RWPE1 (cell line): ENCODE measurements at places on chromosomes 16 and 17.

GRCh38 chr17:1232786-1233185 is 37.5 kb upstream of the BHLHA9 start:
- DNase-seq: no peak

- no peak for DNase-seq
These were observed 933.4 kb downstream of the KCNJ2 start for GRCh38 chr17:71102777-71103176.

GRCh38 chr17:31275116-31275515 is 21.9 kb downstream of the OMG start:
- no peak for DNase-seq

DNA sequence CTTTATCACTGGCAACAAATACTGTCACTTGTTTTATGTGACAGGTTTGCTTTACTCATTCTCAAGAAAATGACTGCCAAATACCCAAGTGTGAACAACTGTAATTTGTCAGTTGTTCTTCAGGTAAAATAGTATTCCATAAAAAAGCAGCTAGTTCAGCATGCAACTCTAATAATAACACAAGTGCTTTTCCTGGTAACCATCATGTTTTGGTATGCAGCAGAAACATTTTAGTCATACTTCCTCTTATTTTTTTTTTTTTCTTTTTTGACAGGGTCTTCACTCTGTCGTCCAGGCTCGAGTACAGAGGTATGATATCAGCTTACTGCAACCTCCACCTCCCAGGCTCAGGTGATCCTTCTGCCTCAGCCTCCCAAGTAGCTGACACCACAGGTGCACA is 4.6 kb downstream of the TERF2 start:
- no peak for DNase-seq

DNA sequence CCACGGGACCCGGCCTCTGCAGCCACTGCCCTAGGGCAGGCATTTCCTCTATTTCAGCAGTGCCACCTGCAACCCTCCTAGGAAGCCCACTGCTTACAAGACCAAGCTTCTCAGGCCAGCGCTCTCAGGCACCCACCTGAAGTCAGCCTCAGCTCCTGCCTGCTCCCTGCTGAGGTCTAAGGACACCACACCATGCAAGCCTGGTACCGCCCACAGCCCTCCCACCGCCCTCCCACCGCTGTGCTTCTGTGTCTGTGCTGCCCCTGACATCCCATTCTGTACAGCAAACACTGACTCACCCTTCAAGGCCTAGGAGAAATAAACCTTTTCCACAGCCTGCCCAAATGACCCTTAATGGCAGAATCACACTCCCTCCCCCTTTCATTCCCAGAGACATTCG is 6.3 kb downstream of the CLUH start:
- DNase-seq: no peak

DNA sequence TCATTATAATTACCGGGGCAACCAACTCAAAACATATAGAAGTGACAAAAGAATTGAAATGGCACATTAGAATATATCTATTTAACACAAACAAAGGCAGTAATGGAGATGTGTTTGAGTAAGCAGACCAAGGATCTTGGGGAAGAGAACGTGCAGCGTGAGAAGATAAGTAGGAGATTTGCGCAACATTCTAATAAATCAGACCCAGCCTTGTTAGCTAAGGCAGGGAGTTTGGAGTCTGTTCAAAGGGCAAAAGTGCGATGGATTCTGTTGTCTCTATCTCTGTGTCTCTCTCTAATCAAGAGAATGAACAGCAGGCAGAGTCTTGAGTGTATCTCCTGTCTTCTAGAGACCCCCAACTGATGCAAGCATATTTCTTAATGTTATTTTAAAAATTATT is 55.0 kb upstream of the FA2H start:
- no peak for DNase-seq

DNA sequence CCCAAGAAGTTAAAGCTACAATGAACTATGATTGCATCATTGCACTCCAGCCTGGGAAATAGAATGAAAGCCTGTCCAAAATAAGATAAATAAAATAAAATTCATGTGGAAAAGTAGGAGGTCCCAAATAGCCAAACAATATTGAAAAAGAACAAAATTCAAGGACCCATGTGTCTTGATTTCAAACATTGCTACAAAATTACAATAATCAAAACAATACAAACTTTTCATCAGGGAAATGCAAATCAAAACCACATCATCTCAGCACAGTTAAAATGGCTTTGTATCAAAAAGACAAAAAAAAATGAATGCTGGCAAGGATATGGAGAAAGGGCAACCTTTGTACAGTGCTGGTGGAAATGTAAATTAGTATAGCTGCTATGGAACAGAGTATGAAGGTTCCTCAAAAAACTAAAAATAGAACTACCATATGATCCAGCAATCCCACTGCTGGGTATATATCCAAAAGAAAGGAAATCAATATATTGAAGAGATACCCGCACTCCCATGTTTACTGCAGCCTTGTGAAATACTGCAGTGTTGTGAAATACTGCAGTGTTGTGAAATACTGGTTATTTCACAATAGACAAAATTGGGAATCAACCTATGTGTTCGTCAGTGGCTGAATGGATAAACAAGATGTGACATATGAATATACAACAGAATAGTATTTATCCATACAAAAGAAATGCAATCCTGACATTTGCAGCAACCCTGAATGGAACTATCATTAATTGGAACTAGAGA is 24.5 kb upstream of the ZNF287 start:
- no peak for DNase-seq

- DNase-seq: no peak
These were observed 76.7 kb downstream of the SLC39A11 start for GRCh38 chr17:73015722-73016276.

DNA sequence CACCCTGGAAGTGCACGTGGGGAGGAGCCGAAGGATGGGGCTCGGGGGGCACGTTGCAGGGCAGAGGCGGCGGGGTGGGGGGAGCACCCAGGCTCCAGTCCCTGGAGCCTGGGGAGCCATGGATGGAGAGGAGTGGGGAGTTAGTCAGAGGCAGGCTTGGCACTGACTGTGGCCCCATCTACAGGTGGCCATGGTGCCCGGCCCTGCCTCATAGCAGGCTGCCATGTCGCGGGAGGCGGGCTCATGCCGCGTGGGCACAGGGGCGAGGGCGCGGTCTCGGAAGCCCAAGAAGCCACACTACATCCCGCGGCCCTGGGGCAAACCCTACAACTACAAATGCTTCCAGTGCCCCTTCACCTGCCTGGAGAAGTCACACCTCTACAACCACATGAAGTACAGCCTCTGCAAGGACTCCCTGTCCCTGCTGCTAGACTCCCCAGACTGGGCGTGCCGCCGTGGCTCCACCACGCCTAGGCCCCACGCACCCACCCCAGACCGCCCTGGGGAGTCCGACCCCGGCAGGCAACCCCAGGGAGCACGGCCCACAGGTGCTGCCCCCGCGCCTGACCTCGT is 3.0 kb downstream of the PRR35 start:
- no peak for DNase-seq

DNA sequence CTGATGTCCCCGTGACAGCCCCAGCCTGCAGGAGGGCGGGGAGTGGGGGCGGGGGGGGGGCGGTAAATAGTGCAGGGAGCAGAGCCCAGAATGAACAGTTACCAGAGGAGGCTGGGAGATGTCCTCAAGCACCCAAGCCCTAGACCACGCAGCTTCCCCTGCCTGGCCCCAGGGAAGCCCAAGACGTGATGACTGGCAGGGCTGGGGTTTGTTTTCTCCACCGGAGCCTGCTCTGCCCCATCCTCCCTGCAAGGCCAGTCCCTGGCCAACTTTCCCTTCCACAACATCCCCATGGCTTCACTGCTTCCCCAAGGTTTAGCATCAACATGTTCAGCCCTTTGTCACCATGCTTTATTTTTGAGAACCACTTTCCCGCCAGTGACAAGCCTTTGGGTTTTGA is 1.4 kb upstream of the BEAN1 start:
- no peak for DNase-seq
